Left cardiac atrium (tissue), 4 donors: ENCODE measurements at places on chromosomes 3 and 15. TPM values are rescaled to one million over a fixed set of nuclear protein-coding genes. Genes with fewer than 3 reads are reported as not detected.

DNA sequence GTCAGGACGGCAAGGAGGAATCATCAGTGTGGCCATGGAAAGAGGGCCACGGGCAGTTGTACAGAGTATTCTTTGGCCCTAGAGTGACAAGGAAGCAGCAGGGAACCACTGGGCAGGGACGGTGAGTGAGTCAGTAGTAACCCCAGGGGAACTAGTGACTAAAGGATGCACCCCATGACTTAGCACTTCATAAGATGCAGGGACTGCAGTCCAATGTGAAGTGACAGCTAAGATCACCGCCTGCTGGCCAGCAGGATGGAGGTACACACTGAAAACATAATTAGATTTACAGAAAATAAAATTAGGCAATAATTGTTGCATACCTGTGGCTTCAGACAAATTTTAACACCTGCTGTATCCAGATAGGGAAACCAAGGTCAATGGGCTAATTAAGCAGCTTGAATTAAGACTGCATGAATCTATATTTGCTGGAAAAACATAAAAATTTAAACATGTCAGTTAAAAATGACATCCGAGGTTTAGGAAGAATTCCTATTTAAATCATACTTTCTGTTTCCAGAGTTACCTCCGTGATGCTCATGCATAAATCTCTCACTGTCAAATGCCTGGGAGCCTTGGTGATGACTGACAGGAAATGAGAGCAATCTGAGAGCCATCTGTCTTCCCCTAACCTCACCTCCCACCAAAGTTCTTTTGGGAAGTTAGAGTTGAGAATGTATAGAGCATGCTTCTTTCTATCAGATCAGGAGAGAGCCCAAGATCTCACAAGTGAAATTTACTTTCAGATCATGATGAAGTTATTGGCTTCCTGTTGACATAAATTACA is 56.5 kb downstream of the DCLK3 start:
- DNase-seq = no peak

- DNase-seq = no peak
These were observed 61.0 kb downstream of the LIPC start for GRCh38 chr15:58492661-58493397.

GOLGA8A gene
- 23.2 TPM for total RNA-seq

- no peak for DNase-seq
These were observed 3.1 kb upstream of the RPAP1 start for GRCh38 chr15:41546851-41547786.

CADPS gene
- total RNA-seq = 30.7 TPM

EPB42 gene
- total RNA-seq = 2.3 TPM

DNA sequence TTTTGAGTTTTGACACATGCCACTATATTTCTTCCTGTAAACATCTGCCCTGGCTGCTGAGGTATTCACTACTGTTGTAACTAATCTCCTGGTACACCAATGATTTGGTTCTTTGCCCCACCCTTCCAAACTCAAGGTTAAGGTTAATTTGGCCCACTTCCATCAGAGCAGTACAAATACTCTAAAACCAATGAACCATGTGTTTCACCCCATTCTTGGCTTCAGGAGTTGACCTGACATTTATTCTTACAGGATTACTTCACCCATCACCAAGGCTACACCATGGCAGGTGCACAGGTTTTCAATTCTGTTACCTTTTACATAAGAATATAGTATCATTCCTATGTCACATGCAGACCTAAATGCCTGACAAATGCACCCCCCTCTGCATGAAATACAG is 1179.9 kb downstream of the ZPLD1 start:
- no peak for DNase-seq

GRCh38 chr3:9468460-9468859 is 71.0 kb downstream of the SETD5 start:
- DNase-seq = no peak

- DNase-seq = no peak
These were observed 13.3 kb upstream of the IQCF1 start for GRCh38 chr3:51916418-51916817.

- DNase-seq = no peak
These were observed 6.9 kb upstream of the EIF3J start for GRCh38 chr15:44529864-44530604.

RTP3 gene
- not detected for total RNA-seq

DNA sequence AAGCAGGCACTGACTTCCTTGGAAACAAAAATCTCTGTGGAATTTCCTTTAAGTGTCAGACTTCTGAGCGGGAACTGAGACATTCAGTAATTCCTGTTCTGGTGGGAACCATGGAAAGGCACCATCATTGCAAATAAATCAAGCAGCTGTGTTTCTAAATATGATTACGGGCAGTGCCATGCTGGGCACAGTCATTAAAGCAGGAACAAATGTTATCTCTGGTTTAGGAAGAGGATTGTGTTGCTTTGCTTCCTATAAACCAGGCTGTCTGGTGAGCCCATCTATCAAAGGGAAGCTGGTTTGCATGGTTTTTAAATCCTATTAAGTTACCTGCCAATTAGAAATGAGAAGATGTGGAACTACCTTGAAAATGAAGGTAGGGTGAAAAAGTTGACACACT is 86.7 kb downstream of the EBLN2 start:
- DNase-seq = no peak

GRCh38 chr3:141386126-141386488 is 17.8 kb downstream of the ZBTB38 start:
- DNase-seq = no peak

DNA sequence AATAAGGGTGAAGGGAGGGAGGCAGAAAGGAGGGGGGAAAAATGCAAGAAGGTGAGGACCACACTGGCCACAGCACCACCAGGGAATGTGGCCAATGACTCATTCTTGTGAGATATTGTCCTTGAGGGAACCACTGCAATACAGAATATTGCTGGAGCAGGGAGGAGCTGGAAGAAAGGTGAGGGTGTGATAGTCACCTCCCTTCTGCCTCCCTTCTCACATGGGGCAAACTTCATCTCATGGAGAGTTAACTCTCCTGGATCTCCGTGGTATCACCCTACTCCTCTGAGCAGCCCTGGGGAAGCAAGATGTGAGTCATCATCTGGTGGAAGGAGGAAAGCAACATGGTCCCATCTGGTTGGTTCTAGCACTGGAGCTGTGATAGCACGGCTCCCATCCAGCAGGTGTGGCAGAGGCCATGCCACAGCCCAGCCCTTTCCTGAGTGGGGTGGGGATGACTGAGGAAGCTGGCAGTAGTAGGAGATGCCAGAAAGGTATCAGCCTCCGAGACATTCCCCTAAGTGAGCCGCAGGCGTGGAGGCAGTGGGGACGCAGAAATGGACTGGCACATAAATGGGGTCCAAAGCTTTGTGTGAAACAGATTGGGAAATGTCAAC is 115.9 kb upstream of the LPP start:
- no peak for DNase-seq

GRCh38 chr3:15612001-15612400 is 10.5 kb downstream of the BTD start:
- no peak for DNase-seq

DNA sequence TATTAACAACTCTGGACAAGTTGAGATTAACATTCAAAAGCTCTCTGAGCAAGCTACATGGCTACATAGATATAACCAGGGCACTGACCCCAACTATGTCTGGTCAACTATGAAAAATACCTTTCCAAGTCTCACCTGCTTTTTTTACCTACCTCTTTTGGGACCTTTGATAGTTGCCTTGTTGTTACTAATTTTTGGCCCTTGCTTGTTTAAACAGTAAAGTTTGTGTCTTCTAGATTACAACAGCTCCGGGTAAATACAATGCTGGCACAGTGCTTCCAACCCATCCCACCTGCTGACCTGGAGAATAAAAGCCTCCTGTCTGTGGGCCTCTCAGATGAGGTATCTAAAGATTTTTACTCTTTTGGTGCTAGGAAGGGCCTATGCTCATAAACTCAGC is 1036.6 kb downstream of the NAALADL2 start:
- no peak for DNase-seq
